ENCODE measurements at places on chromosomes 2 and 18.

DNA sequence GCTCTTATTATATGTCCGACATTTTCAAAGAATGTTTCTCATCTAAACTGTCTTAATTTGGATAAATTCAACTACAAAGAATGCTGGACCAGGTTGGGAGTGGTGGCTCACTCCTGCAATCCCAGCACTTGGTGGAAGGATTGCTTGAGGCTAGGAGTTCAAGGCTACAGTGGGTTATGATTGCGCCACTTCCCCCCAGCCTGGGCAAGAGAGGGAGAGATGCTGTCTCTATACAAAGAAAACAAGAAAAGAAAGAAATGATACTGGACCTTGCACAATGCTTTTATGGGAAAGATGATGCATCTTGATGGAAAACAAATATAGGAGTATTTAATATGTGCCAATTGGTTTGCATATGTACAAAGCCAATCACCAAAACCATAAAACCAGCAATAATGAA lies 296.7 kb downstream of the LPIN1 start:
- DNase-seq = no peak

DNA sequence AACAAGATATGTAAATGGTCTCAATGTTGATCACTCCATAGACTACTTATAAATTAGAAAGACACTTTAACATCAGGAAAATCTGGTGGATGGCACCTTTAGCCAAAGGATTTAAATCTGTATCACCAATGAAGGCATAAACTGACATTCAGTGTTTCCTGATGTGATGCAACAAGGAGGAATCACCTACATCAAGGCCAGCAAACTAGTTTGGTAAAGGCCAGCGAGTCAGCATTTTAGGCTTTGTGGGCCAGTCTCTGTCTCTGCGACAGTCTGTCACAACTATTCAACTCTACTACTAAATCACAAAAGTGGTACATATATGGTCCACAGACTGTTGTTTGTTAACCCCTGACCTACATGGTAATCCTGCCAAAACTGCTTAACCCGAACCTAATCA lies 33.3 kb downstream of the C2orf76 start:
- DNase-seq = no peak

DNA sequence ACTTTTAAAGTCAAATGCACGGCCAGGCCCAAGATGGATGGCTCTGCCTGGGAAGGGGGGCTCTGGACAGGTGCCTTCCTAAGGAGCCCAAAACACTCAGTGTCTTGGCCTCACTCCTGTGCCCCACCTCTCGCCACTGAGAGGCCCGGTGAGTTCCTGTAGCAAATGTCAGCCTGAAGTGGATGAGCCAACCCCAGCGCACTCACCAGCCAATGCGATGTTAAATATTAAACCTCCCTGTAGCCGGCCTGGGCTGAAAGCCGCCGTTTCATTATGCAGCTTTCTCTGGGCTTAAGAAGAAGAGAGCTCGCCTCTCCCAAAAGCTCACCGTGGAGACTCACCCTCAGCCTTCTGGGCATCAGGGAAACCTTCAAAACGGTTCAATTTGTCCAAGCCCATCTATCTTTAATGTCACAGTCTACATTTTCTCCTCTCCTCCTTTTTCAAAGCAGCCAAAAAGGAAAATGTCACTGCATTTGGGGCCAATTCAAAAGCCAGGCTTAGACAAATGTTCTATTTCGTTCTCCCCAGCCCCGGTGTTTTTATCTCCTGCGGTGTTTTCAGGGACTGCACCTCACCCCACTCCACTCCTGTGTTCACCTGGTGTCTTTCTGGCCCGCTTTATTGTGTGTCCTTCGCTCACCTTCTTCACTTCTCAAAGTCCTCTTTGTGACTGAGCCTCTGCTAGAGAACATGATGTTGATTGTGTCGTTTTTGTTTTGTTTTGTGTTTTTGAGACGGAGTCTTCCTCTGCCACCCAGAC lies 124.0 kb downstream of the NRP2 start:
- no peak for DNase-seq

- DNase-seq = no peak
Observed at GRCh38 chr2:222730366-222730999, 59.0 kb downstream of the MOGAT1 start.

DNA sequence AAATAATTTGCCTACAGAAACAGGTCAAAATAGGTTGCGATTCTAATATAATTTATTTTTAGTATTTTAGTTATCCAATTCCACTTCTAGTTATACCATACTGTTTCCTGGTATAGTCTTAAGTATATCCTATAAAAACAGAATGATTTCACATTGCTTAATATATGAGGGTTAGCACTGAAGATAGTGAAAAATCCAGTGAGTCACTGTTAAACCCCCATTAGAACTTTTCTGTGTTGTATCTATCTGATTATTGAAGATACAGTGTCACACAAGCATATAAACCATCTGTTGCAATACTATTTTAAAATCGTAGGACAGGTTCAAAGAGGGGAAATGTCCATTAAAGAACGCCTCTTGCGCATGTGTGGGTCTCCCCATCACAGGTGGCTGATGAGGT lies 110.0 kb downstream of the FEZ2 start:
- no peak for DNase-seq

- no peak for DNase-seq
Observed at GRCh38 chr2:133573491-133574162, 5.4 kb upstream of the NCKAP5 start.

DNA sequence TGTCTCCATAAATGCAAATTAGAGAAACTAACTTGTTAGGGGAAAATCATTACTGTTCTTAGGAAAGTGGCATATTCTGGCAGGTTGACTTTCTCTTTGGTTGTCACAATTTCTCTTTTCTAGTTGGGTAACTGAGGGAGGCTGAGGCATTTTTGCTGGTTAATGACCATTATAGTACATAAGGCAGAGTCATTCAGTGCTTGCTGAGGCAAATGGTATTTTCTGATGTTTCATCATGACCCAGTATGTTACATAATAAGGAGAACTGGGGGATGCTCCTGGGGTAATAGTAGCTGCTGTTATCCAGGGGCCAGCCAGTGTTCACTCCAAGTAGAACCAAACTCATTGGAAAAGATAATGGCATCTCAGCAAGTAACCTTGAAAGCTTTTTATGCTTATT lies 62.3 kb downstream of the ITGA6 start:
- DNase-seq = no peak

GRCh38 chr2:221822416-221822815 lies 250.3 kb upstream of the EPHA4 start:
- no peak for DNase-seq

DNA sequence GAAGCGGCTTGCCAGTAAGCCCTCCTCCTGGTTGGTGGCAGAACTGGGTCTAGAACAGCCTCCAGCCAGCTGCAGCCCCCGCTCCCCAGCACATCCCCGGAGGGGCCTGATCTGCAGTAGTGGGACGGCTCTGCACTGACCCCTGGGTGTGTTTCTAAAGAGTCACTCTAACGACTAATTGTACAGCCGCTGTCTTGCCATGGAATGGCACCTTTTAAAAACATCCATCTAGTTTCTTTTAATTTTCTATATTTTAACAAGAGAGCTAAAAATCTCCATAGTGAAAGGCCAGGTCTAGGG lies 82.0 kb downstream of the MTCL1 start:
- no peak for DNase-seq

DNA sequence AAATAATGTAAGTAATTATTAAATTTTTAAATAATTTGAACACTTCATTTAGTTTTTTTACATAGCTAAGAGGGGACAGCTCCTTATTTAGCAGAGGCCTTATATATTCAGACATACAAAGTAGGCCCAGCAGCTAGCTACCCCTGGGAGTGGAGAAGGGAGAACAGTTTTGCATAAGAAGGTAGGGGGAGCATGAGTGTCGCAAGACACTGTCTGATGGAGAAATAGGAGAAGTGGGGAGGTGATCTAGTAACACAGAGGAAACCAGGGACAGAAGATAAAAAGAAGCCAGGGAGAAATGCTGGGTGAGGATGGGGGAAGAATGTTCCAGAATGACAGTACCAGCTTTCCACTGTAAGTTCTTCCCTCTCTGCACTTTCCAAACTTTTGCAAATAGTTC lies 16.0 kb upstream of the RGPD4 start:
- DNase-seq = no peak

DNA sequence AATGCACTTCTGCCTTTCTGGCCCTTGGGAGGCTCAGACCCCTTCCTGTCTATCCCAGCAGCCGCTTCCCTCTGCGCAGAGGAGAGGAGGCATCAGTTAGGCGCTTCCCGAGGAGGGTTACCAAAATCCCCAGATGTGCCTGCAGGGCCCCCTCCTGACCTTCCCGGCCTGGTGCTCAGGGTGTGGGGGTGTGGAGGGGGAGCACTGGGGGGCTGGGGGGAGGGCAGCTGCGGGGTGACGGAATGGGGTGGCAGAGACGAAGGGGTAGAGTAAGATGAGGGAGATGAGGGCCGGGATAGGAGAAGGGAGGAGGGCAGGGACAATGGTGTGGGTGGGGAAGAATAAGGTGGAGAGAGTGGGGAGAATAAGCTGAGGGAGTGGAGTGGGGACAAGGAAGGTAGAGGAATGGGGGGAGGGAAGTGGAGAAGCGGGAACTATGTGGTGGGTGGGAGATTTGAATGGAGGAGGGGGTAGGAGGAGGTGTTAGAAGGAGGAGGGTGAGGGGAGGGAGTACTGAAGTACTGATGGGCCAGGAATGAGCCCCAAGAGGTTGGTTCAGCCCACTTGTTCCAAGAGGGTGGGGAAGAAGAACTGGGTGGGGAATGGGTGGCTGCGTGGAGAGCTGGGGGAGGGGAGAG lies 6.5 kb upstream of the ZAP70 start:
- DNase-seq = no peak

DNA sequence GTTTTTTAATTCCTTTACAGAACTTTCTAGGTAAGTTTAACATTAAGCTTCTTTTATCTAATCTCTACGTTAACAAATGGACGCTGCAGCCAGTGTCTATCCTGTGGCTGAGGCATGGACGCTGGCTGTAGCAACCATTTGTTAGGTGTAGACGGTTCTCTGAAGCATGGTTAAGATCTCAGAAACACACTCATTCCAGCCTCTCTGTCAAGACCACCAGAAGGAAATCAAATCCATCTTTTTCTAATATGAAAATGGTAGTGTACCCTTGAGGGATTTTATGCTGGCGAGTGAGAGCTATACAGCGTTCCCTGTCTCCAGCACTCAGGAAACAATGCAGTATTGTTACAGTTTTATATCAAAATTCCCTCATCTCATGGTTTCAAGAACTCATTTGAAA lies 78.0 kb downstream of the DTNB start:
- no peak for DNase-seq

- no peak for DNase-seq
Observed at GRCh38 chr2:220410296-220410695, 782.9 kb downstream of the SLC4A3 start.

GRCh38 chr2:106257830-106258229 lies 63.7 kb upstream of the UXS1 start:
- no peak for DNase-seq

GRCh38 chr2:234836271-234836670 lies 115.5 kb upstream of the SH3BP4 start:
- DNase-seq = no peak

DNA sequence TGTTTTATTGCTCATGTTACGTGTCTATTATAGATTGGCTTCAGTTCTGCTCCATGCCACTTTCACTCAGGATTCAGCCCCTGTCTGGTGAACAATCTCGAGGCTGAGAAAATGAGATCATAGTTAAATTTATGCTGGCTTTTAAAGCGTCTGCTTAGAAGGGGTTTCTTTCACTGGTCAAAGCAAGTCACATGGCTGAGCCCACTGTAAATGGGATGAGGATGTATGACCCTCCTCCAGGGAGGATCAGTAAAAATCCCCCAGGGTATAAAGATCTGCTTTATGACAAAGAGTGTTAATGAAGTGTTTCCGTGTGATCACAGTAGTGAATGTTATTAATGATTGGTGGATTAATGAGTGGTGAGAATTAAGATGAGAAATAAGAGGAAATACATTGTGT lies 6.2 kb upstream of the PLCL1 start:
- DNase-seq = no peak

DNA sequence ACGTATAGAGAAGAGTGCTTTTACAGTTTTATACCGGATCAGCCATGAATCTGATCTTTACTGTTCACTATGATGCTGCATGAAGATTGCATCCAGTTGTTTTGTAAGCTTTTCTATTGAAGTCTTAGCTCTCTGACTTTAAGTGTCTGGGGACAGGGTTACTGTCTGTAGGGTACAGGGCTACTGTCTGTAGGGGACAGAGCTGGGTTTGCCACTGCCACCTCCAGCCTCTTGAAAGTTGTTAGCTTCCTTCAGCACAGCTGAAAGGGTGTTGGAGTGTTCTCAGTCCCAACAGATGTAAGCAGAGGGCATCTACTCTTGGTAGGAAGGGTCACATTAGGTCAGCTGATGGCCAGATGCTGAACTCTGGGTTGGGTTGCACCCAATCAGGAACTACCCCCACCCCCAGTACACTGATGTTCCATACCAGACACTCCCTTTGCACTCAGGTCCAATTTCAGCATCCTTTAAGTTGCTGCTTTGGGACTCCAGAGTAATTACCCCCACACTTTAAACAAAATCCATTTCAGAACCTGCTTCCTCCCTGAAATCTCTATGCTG lies 58.0 kb downstream of the MYL12B start:
- DNase-seq = no peak

DNA sequence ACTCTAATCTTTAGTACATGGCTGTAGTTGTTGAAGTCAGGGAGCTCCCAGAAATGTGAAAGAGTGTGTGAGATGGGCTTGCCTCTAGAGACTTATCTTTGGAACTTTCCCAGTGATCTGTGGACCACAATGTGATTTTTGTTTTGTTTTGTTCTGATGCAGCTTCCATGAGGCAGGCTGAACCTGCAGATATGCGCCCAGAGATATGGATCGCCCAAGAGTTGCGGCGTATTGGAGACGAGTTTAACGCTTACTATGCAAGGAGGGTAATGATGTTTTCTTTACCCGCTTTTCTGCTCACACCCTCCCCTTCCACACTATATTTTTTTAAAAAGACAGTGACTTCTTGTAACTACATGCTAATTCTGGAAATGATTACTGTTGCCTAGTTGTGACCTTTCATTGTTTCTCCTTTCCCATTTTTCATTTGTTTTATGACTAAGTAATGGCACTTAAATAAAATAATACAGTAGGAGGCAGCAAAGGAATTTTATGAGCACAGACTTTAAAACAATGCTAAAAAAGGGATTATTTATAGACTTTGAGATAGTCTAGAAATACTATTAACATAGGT lies 29.3 kb downstream of the BCL2L11 start:
- no peak for DNase-seq

GRCh38 chr2:156294945-156295580 lies 37.5 kb downstream of the NR4A2 start:
- DNase-seq = no peak

DNA sequence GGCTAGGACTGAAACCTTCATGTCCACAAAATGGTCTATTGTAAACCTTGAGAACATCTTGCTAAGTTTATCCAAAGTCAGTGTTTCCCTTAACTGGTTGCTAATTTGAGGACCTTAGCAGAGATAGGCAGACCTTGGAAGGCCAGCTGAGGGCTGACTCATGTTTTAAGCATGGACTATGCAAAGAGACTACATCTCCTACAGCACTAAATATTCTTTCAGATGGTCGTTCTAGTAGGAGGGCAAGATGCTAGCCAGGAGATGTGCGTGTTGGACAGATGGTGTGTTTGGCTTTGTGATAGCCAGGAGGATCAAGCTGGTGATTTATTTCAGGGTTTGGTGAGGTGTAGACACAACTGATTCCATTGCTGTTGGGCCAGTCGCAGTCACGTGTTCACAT lies 75.8 kb downstream of the NRP2 start:
- DNase-seq = no peak

- DNase-seq = no peak
Observed at GRCh38 chr2:71889759-71890684, 257.6 kb downstream of the CYP26B1 start.

- no peak for DNase-seq
Observed at GRCh38 chr2:12155303-12156051, 409.0 kb downstream of the LPIN1 start.
